ENCODE measurements at places on chromosomes 13 and 19.

DNA sequence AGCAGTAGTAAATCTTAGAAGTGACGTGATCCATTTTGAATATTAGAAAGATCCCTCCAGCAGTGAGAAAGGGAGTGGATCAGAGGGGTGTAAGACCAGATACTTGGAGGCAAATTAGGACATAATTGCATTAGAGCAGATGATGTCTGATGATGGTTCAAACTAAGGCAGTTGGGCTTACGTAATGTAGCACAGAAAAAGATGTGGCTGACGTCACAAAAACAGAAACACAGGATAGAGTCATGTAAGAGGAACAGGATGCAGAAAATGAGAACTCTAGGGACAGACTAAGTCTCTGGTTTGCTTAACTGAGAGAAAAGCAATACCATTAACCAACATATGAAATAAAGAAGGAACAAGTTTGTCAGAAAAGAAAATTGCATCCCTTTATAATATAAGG, 392.5 kb upstream of the DACH1 start:
- H3K27ac ChIP-seq: no peak overlapping the region
- H3K36me3 ChIP-seq: no peaks in the 10 kb centered on the region
- H3K4me1 ChIP-seq: no peaks in the 10 kb centered on the region
- H3K4me3 ChIP-seq: no peak overlapping the region

- no peaks in the 10 kb centered on the region for H3K4me1 ChIP-seq
- peak overlapping the region; percentile 4 for H3K27ac ChIP-seq
- H3K27me3 ChIP-seq: no peaks in the 10 kb centered on the region
- peaks cover 12% of the 10 kb centered on the region for H3K36me3 ChIP-seq
These were observed 16.3 kb downstream of the MYO9B start for GRCh38 chr19:17091758-17092333.

DNA sequence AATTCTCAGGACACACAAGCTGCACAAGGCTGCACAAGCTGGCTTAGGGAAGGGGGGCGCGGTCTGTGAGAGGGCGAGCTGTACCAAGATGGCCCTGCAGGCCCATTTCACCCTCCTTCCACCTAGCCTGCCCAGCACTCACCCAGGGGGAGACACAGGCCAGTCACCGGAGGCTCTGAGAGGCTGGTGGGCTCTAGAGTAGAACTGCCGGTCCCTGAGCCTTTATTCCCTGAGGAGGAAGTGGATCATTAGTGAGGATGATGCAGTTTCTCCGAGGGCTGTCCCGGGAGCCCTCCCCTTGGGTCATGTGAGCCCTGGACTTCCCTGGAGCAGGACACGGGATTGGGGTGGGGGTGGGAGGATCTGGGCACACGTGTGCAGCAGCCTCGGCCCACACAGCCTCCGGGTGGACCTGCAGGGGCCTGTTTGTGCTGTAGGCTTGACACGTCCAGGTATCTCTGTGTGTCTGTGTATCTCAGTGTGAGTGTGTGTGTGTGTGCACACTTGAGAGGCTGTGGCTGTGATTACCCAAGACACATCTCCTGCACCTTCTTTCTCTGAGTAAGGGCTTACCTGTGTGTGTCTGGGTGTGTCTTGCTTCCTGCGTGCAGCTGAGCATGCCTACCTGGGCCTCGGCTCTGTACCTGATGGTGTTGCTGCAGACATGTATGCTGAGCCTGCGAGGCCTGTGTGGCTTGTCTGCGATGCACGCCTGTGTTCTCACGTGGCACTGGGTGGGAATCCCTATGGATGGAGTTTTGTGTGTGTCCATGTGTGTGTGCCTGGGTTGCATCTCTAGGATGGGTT, at the start of gene ACP5:
TSS of gene ACP5 (minus strand) at position 195 of the 807 bp plus-strand sequence. CDS start 328 bp downstream, outside the sequence.
- no peak within 1 kb of the TSS for H3K27ac ChIP-seq
- DNase-seq: no peak
- H3K4me3 ChIP-seq: no peak within 1 kb of the TSS

DNA sequence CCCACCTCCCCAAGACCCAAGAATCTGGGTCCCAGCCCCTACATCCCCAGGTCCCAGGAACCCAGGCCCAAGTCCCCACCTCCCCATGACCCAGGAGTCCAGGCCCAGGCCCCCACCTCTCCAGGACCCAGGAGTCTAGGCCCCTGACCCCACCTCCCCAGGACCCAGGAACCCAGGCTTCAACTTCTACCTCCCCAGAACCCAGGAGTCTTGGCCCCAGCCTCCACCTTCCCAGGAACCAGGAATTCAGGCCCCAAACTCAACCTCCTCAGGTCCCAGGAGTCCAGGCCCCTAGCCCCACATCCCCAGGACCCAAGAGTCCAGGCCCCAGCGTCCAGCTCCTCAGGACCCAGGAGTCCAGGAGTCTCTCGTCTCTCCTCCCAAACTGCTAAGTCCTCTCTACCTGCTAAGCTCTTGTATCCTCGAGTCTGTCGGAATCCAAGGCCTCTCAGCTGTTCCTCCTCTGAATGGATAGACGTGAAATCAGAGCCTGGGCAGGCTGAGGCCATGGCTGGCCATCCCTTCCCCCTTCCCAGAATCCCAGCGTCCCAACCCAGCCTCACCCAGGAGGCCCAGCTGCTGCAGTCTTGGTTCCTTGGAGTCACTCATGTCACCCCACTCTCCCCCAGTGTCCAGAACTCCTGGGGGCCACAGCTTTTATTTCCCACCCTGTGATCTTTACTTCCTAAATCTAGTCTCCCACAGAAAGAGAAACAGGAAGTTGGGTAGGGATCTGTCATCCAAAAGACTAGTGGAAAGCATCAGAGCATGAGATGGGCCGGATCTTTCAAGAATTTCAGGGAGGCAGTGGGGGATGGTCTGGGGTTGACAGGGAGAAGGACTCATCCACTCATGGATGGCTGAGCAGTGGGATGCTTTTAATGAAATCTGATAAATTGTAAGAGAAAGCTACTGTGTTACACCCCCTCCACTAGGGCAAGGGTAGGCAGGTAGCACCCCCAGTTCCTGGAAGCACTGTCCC, at the start of gene CD209:
TSS of gene CD209 (minus strand) at position 632 of the 982 bp plus-strand sequence. CDS start at position 609, 23 bp downstream.
- DNase-seq: no peak
- no peaks in the 10 kb centered on the region for H3K4me1 ChIP-seq
- H3K4me3 ChIP-seq: no peak within 1 kb of the TSS
- no peak within 1 kb of the TSS for H3K27ac ChIP-seq

DNA sequence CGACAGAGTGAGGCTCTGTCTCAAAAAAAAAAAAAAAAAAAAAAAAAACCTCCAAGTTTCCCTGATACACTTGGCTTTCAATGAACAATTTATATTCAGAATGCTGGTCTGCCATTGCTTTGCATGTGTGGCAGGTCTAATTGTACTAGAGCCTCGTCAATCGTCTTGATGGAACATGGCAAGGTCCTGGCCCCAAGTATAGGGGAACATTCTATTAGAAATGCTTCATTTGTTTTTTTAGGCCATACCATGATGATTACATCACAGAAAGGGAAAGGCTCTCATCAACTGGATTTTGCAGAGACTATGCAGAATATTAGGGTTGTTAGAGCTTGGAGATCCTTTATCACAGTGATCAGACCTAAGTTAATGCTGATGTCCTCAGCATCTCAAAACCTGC, 28.0 kb downstream of the SPRY2 start:
- no peaks in the 10 kb centered on the region for H3K27me3 ChIP-seq
- no peak for DNase-seq
- no peaks in the 10 kb centered on the region for H3K36me3 ChIP-seq
- no peaks in the 10 kb centered on the region for H3K4me1 ChIP-seq

GRCh38 chr19:15911599-15912235, 13.8 kb upstream of the CYP4F2 start:
- no peaks in the 10 kb centered on the region for H3K36me3 ChIP-seq
- H3K27me3 ChIP-seq: no peaks in the 10 kb centered on the region
- H3K27ac ChIP-seq: no peak overlapping the region
- DNase-seq: no peak

DNA sequence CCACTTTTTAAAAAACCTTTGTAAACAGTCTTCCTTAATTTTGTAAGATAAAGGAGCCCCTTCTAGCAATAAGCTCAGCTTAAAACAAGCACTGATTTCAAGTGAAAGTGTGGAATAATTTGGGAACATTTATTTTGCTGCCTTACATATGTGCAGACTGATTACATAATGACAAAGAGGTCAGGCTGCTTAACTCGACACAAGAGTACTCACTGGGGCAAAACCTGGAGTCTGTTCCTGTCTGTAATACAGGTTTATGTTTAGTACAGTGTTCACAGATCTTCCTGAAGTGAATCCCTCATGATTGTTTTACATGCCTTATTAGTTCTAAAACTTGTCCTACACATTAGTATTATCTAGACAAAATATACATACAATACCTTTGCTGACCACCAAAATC, 609.8 kb downstream of the LMO7 start:
- no peak for DNase-seq
- no peaks in the 10 kb centered on the region for H3K4me1 ChIP-seq
- H3K27ac ChIP-seq: no peak overlapping the region
- no peak overlapping the region for H3K4me3 ChIP-seq
- H3K27me3 ChIP-seq: no peaks in the 10 kb centered on the region
- no peaks in the 10 kb centered on the region for H3K36me3 ChIP-seq

- H3K4me1 ChIP-seq: no peaks in the 10 kb centered on the region
- DNase-seq: no peak
- H3K4me3 ChIP-seq: no peak overlapping the region
- H3K36me3 ChIP-seq: no peaks in the 10 kb centered on the region
- H3K27ac ChIP-seq: no peak overlapping the region
- no peaks in the 10 kb centered on the region for H3K27me3 ChIP-seq
These were observed 240.8 kb downstream of the TEX29 start for GRCh38 chr13:111561091-111561781.

DNA sequence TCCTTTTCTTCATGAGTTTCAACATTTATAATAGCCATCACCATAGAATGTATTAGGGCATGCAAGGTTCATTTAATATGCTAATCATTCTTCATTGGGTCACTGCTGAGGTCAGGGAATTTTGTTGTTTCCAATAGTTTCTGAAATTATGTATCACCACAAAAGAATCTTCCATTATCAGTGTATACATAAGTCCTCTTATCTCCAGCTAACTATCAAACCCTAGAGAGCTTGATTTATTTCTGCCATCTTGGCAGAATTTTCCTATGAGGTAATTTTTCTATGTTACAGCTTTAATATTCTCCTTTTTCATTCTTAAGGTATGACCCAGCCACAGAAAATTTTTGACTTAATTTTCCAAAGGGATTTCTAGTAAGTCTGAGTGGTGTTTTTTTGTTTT, 415.0 kb upstream of the SLITRK1 start:
- H3K4me1 ChIP-seq: no peaks in the 10 kb centered on the region
- H3K4me3 ChIP-seq: no peak overlapping the region
- H3K27me3 ChIP-seq: no peaks in the 10 kb centered on the region
- no peak for DNase-seq
- no peaks in the 10 kb centered on the region for H3K36me3 ChIP-seq
- H3K27ac ChIP-seq: no peak overlapping the region

- H3K4me1 ChIP-seq: no peaks in the 10 kb centered on the region
- no peak overlapping the region for H3K27ac ChIP-seq
- no peak overlapping the region for H3K4me3 ChIP-seq
- no peaks in the 10 kb centered on the region for H3K27me3 ChIP-seq
- no peak for DNase-seq
These were observed 5.8 kb upstream of the HSPH1 start for GRCh38 chr13:31167490-31167889.

DNA sequence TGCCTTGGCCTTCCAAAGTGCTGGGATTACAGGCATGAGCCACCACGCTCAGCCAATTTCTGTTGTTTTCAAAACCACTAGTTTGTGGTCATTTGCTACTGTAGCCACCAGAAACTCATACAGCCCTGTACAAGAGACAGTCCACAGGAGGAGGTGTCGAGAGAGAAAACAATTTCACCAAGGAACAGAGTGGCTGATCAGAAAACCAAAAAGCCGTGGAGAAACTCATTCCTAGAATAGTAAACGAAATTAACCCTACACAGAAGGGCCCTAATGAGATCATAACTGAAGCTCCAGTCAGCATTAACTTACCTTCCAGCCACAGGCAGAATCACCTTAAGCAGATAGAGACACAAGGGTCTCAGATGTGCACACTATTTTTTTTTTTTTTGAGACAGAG, 3.8 kb upstream of the CCDC124 start:
- no peak overlapping the region for H3K27ac ChIP-seq
- H3K27me3 ChIP-seq: no peaks in the 10 kb centered on the region
- DNase-seq: no peak
- H3K4me1 ChIP-seq: no peaks in the 10 kb centered on the region
- H3K4me3 ChIP-seq: no peak overlapping the region
- H3K36me3 ChIP-seq: no peaks in the 10 kb centered on the region

DNA sequence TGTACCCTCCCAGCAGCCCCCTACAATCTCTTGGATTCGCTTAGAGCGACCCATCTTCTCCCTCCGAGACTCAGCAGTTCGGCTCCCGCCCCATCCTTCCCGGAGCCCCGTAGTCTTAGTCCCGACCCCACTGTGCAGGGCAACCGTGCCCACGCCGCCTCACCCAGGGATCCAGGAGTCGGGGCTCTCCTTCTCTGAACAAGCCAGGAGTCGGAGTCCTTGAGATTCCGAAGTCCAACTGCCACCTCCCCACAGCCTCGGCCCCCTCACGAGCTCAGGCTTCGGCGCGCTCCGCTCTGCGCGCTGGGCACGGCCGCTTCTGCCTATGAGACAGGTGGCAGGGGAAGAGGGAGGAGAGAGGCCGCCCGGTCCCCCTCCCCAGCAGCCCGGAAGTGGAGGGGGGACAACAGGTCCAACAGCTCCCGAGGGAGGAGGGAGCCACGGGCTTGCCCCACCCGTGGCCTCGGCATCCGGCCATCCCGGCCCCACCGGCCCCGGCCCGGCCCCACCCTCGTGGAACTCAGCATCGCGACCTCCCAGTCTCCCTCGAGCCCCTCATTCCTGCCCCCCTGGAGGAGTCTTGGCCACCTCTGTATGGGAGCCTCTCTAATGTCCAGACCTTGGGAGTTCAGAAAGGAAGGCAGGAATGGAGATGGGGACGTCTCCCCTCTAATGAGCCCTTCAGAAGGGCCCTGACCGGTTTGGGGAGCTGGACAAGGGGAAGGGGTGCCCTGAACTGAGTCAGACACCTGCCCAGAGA, at the start of gene PHLDB3:
TSS of gene PHLDB3 (minus strand) at position 321 of the 760 bp plus-strand sequence. CDS start 628 bp downstream, outside the sequence.
- no peak for DNase-seq
- no peaks in the 10 kb centered on the region for H3K4me1 ChIP-seq
- H3K27me3 ChIP-seq: no peaks in the 10 kb centered on the region

DNA sequence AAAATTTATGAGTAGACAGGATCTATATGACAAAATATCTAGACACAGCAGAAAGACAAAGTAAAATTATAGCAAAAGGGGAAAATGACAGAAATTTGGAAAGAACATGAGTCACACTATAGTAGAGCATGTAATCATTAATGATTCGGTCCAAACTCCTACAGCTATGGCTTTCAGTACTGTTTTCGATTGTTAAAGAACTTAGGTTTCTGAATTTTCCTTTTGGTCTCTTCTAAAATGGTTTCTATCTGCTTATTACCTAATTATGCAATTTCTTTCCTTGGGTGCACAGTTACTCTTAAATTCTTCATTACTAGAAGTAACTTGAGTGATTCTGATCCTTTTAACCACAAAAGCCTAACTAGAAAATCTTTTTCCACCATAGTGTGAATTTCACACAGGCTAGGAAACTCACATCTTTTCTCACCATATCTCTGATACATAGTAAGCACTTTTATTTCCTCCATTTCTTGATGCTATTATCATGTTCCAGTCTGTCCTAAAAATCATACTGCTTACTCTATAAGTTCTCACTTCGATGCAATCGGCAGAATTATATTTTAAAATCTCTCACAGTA, 1101.4 kb downstream of the PCDH9 start:
- H3K36me3 ChIP-seq: no peaks in the 10 kb centered on the region
- no peak overlapping the region for H3K27ac ChIP-seq
- no peak for DNase-seq
- no peaks in the 10 kb centered on the region for H3K4me1 ChIP-seq
- H3K4me3 ChIP-seq: no peak overlapping the region
